ENCODE measurements at places on chromosomes 5 and 9.

GRCh38 chr9:38178237-38178636 is 109.2 kb upstream of the SHB start:
- DNase-seq = no peak

DNA sequence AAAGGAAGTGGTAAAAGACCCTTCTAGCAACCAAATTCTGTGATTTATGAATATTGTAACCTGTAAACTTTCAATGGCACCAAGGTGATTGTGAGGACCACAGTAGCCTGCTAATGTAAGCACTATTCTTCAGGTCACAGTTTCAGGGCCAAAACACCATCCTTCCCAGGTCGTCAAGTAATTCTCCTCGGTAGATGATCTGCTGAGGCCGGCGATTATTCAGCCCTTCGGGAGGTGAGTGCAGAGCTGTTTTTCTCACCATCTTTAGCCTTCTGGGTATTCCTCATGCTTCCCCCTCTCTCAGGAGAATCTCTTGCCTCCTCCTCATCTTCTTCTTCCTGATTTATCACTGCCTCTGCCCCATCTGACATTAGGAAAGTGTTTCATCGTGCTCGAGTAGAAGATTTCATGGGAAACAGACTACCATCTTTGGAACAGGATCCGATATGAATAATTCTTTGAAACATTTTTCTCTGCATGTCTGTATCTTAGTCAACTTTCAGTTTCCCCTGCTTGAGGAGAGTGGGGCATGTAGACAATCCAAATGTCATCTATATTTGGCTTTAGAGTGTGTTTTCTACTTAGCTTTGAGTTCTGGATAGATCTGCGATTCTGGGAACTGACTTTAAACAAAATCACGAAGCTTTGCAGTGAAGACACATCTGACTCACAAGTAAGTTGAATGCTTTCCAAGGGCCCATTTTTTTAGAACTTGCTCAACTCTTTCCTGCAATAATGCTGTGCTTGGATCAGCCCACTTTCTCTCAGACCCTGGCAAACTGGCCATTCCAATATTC is 173.9 kb downstream of the AOPEP start:
- peak; percentile 89 for DNase-seq

GRCh38 chr5:135481387-135481786 is 29.2 kb upstream of the TIFAB start:
- DNase-seq = no peak

DNA sequence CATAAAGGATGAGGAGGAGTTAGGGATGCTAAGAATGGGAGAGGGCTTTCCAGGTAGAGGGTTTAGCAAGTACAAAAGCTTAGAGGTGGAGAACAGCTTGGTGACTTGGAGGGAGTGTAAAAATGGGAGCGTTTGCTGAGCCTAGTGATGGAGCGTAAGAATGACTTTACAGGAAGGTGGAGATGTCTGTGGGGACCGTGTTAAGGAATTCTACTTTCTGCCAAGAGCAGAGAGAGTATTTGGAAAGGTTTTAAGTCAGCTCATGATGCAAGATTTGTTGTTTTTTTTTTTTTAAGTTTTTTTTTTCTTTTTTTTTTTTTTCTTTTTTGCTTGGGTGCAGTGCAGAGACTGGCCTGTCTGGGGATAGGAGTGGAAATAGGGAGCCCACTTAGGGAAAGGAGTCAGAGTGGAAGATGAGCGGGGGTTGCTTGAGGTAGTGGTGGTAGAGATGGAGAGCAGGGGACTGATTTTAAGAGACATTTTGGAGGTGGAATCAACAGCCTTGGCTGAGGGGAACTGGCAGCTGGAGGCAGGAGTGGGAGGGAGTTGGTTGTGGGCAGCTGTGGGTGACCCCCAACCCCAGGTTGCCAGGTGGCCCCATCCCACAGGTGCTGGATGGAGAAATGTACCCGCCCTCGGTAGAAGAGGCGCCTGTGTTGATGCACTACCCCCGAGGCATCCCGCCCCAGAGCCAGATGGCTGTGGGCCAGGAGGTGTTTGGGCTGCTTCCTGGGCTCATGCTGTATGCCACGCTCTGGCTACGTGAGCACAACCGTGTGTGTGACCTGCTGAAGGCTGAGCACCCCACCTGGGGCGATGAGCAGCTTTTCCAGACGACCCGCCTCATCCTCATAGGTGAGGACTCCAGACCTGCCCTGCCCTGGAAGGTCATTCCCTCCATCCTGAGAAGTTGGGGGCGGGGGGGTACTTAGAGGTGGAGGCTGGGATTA is 12.4 kb downstream of the PTGS1 start:
- DNase-seq = no peak

- no peak for DNase-seq
Observed at GRCh38 chr9:71506821-71507220, 261.5 kb downstream of the CEMIP2 start.

DNA sequence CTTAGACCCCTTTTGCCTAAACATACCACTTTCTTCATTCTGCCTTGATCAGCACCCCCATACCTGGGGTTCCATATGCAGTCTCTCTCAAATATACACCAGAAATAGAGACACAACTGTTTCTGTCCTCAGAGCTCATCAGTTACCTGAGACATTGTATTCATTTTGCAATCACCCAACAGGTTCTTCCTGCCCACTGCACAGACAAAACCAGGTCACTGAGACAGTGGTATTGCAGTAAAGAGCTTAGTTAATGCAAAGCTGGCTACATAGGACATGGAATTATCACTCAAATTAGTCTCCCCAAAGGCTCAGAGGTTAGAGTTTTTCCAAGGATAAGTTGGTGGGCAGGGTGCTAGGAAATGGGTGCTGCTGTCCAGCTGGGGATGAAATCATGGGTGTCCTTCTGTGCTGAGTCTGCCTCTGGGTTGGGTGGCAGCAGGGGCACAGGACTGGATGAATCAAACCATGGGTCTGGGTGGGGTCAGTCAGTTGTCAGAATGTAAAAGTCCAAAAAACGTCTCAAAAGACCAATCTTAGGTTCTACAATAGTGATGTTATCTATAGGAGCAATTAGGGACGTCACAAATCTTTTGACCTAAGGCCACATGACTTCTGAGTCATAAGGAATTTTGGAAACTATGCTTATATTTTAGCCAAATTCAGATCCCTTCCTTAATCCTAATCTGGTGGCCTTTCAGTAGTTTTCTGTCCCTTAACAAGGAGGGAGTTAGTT is 41.0 kb downstream of the KCNV2 start:
- DNase-seq = no peak

Data from right lung (tissue), 10 donors.